NCI-H226 (cell line): ENCODE measurements at places on chromosomes 6 and 20.
A peak's percentile ranks its signal among the peaks of the same experiment; 100 is the strongest.

GRCh38 chr20:31485450-31486339 is 10.6 kb downstream of the REM1 start:
- DNase-seq, result peak; percentile 60

- DNase-seq, result no peak
These were observed 205.3 kb downstream of the EYA2 start for GRCh38 chr20:47099825-47100441.

DNA sequence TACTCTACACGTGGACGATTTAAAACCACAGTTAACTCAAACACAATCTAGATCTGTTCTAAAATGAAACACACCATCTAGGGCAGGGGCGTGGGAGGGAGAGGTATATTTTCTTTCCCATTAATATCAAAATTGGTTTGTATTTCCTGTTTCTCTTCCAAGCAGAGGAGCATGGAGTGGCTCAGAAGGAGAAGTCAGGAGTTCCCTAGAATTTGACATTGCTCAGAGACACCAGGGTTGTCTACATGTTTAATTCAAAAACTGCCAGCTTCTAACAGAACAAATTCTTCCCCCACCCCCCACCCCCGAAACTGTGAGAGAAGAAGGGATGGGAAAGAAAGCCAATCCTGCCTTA is 2.3 kb downstream of the PREX1 start:
- no peak for DNase-seq

- no peak for DNase-seq
These were observed 207.4 kb upstream of the ZNF217 start for GRCh38 chr20:53800883-53801604.

DNA sequence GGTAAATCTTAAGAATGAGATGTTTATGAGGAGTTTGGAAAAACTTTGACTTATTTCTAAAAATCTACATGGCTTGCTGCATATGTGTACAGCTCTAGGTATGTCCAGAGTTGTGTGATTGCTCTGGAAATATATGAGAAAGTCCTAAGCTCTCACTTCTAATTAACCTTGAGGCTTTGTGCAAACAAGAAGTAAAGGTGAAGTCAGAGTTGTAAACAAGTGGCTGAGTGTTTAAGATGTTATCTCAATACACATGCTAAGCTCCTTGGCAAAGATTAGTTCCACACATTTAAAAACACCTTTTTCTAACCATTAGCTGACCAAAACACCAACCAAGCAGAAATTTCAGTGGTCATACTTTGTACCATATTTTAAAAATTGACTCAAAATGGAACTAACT is 684.2 kb downstream of the HTR1B start:
- no peak for DNase-seq

- DNase-seq, result no peak
These were observed 64.8 kb downstream of the FAM50B start for GRCh38 chr6:3913958-3914337.

DNA sequence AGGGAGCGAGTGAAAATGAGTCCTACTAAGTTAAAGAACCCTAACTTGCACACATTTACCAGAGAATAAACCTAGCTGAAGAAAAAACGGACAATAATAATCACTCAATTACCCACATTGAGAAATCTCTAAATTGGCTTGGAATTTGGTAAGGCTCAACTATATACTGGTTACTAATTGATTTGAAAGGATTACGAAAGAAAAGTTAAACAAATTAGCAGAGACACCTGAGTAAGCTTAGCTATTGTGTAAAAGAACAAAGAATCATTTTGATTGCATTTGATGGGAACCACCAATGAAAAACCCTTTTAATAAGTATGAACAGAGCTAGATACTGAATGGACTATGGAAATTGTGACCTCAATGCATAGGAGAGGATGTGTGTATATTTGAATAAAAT is 118.6 kb upstream of the ADGRF1 start:
- DNase-seq, result no peak

GRCh38 chr6:21213492-21213891 is 380.1 kb upstream of the SOX4 start:
- no peak for DNase-seq

DNA sequence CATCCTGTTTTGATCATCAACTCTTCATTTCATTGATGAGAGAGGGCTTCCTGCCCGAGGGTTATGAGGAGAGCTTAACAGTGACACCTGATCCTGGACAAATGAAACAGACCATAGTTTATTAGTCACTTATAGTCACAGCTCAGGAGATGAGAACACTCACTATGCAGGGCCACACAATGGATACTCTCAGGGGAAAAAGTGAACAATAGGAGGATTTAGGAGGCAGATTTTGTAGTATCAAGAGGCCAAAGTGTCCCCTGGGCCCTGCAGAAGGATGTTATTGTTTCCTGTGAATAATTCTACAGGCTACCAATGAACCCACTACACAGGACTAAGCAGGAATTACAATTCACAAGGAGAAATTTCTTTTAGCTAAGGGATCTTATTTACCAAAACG is 772.8 kb upstream of the MAN1A1 start:
- no peak for DNase-seq

- DNase-seq, result no peak
These were observed 751.9 kb upstream of the CHD6 start for GRCh38 chr20:42370075-42370474.

- DNase-seq, result no peak
These were observed 83.1 kb downstream of the KCNB1 start for GRCh38 chr20:49399329-49399728.

DNA sequence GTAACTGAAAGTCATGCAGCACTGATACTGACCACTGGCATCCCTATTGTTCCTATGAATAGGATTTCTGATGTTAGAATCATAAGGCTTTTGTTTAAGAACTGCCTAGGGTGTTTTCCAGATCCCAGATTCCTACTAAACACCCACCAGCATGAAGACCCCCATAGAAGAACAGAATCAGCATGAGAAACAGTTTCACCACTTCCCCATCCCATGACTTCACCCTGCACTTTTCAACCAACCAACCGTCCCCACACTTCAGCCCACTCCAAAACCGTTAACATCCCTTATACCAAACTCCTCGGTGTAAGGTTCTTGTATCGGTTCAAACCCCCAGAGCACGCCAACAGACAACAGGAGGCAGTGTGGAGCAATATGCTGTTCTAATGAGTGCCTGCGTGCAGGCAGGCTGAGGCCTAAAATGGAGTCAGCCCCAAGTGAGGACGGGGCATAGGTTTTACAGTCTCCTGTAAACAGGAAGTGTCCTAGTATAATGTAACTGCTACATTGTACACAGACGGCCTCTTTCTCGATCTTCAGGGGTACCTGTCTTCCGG is 11.4 kb upstream of the SSTR4 start:
- no peak for DNase-seq

DNA sequence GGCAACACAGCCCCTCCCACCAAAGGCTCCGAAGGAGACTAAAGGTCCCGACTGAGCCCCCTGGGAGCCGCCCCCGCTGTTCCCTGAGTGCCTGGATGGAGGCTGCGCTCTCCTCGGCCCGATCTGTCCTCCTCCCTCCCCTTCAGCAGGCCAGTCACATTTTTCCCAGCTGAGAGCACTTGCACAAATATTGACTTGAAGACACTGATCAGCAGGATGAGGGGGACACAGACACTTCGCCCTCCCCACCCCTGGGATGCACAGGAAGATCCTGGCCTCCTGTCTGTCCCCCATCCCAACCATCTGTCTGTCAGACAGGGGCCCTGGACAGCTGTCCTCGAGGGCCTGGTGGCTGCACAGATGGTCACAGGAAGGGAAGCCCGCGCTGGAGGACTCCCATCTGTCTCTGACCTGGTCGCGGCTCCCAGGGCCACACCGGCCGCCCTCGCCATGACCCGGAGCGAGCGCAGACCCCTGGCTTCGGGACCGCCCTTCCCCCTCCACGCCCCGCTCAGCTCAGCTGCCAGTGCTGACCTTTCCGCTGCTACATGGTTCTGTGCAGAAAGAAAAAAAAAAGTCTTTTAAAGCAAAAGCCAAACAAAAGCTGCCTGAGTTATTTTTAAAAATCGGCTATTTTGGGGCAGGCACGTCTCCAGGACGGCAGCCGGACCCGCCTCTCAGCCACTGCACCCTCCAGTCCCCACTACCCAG is 11.1 kb downstream of the LAMA5 start:
- no peak for DNase-seq

- DNase-seq, result no peak
These were observed 77.8 kb upstream of the SLC35B3 start for GRCh38 chr6:8513174-8513573.

GRCh38 chr6:69907981-69908498 is 41.7 kb downstream of the COL19A1 start:
- DNase-seq, result no peak

GRCh38 chr6:16168858-16169257 is 40.0 kb downstream of the MYLIP start:
- DNase-seq, result peak; percentile 34

GRCh38 chr6:27867945-27868300 is 44.3 kb downstream of the OR2B2 start:
- no peak for DNase-seq

GRCh38 chr6:138989098-138989983 is 1.3 kb upstream of the REPS1 start:
- DNase-seq, result no peak

GRCh38 chr6:39910744-39911143 is 23.5 kb downstream of the MOCS1 start:
- no peak for DNase-seq

GRCh38 chr6:111824608-111825337 is 48.5 kb downstream of the FYN start:
- no peak for DNase-seq

GRCh38 chr6:157561414-157561790 is 180.4 kb downstream of the ZDHHC14 start:
- DNase-seq, result no peak

GRCh38 chr6:16413399-16413798 is 175.0 kb downstream of the GMPR start:
- no peak for DNase-seq

GRCh38 chr6:52820198-52820597 is 16.6 kb upstream of the GSTA1 start:
- DNase-seq, result peak; percentile 10

GRCh38 chr6:137051790-137052472 is 7.2 kb upstream of the IL20RA start:
- DNase-seq, result no peak

DNA sequence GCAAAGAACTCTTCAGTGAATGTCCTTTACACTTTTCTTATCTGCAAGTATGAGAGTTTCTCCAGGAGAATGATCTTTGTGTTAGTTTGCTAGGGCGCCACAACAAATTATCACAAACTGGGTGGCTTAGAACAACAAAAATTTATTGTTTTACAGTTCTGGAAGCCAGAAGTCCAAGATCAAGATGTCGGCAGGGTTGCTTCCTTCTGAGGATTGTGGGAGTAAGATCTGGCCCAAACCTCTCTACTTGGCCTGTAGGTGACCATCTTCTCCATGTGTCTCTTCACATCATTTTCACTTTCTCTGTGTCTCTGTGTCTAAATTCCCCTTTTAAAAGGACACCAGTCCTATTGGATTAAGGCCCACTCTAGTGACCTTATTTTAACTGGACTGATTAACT is 103.0 kb downstream of the ADTRP start:
- DNase-seq, result no peak

- no peak for DNase-seq
These were observed 132.7 kb upstream of the JAG1 start for GRCh38 chr20:10806539-10806938.

GRCh38 chr20:1623501-1624205 is 3.8 kb upstream of the SIRPB1 start:
- no peak for DNase-seq

GRCh38 chr20:24376311-24377099 is 92.9 kb upstream of the SYNDIG1 start:
- no peak for DNase-seq

GRCh38 chr6:6221787-6222535 is 98.5 kb downstream of the F13A1 start:
- no peak for DNase-seq

DNA sequence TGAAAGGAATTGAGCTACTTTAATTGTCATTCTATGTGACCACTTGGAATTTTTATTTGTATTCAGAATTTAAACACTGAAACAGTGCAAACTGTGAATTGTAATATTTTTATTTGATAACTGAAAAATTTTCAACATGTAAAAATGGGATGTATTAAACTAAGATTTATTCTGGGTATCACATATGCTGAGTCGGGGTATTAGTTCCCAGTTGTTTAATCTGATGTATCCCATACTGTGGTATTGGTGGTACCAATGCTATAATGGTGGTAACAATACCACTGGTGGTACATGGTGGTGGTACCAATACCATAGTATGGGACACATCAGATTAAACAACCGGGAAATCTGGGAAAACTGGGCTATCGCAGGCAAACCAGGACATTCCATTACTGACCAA is 79.4 kb downstream of the CDC5L start:
- no peak for DNase-seq

DNA sequence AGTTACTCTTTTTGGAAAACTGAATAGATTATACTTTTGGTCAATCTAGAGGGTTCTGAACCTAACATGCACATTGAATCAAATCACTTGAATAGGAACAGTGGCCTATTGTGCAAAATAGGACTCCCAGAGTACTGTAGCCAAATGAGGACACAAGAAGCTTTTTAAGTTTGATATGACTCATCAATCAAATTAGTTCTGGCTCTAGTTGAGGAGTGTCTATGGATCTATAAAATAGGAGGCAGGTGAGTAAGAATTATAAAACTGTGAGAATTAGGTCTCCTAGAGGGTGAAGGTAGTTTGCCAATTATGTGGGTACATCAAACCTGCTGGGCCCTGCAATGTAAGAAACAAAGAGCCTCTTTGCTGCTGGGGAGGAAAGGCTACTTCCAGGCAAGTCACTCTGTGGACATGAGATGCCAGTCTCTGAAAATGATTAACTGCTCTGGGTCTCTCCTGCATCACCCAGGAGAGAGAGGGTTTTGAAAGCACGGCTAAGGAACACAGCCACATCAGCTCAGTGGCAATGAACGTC is 112.3 kb downstream of the RCAN2 start:
- no peak for DNase-seq

- no peak for DNase-seq
These were observed 283.7 kb downstream of the DHX35 start for GRCh38 chr20:39245685-39246311.

DNA sequence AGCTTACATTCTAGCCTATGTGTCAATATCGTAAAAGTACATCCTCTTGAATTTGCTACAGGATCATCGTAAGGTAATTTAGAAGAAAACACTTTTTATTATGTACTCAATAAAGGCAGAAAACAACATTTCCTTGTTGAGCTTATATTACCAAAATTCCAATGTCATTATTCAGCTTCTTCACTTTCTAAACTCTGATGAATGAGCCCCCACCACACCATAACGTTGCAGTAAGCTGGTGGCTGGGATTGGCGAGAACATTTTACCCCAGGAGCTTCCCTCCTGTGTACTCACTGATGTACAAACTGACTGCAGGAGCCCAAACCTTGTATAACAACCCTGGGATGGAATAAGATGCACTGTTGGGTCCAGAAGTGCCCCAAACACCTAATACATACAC is 238.1 kb upstream of the MARCKS start:
- no peak for DNase-seq

DNA sequence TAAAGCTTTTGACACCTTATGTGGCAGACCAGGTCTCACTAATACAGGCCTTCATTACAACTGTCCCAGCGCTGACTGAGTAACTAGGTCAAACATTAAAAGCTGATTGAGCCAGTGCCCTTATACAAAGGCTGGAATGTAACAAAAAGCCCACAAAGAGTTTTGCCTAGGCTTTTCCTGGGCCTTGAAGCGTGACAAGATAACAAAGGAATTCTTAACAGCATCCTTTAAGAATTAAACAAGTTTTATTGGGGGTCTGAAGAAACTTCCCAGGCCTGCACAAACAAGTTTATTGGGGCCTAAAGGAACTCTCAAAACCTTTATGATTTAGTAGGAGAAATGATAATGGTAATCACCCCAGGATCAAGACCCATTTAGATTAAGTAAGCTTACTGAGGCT is 267.6 kb upstream of the FAM83B start:
- no peak for DNase-seq

- no peak for DNase-seq
These were observed 61.3 kb upstream of the FERMT1 start for GRCh38 chr20:6184086-6184485.
